ENCODE measurements at places on chromosomes 2 and 18.

- DNase-seq: no peak
Measured at GRCh38 chr18:63374540-63374939, 7.5 kb upstream of the KDSR start.

DNA sequence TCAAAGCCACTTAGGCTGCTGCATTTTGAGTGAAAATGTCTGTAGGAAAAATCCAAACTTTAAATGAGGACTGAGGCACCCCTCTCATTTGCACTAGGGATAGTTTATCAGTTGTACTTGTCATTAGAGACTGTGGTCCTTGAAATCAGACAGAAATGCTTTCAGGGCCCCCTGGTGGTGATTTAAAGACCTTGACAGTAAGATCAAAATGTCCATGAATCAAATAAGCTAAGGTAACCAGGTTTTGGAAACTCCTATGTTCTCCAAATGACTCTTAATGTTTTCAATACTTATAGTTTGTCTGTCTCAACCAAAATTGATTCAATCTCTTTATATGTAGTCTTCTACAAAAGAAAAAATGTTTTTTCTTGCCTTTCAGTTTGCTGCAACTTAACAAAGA, 28.8 kb upstream of the DDX18 start:
- DNase-seq: peak; percentile 55

DNA sequence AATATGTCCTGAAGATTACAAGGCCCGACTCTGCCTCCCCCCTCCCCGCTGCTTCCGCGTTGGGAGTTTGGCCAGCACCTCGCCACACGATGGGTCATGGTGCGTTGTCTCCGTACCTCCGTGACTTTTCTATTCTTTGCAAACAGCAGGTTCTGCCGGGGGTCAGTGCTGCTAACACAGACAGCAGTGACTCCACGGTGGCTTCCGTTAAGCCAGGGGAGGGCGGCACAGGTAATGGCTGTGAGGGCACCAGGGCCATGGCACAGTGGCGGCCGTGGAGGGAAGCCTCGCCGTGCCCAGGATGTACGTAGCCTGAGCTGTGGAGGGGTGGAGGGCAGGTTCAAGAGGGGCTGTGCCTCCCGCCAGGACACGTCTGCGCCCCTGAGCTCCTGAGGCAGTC, 115.5 kb downstream of the NFATC1 start:
- no peak for DNase-seq

DNA sequence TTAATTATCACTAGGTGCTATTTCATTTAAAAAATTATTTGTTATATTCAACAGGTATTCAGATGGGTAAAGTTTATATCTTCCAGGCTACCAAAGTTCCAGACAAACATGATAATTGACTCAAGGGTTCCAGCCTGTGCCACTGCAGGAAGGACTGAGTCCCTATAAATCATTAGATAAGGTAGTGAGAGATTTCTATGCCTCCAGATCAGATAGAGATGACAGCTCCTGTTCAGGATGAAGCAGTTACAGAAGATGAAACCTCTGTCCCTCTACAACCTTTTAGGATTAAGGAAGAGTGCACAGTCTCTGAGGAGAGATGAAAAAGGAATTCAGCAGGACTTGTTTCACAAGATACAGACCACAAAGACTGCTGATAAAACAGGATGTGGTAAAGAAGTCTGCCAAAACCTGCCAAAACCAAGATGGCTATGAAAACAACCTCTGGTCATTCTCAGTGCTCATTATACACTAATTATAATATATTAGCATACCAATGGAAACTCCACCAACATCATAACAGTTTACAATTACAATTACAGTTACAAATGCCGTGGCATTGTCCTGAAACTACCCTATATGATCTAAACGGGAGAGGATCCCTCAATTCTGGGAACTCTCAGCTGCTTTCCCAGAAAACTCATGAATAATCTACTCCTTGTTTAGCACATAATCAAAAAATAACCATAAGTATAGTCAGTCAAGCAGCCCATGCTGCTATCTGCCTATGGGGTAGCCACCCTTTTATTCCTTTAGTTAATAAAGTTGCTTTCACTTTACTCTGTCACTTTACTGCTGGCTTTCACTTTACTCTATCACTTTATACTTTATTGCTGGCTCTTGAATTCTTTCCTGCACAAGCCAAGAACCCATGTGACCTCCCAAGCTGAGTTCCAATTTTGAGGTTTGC, 288.5 kb downstream of the PDE11A start:
- DNase-seq: peak; percentile 11

GRCh38 chr18:69408522-69408921, 7.8 kb downstream of the DOK6 start:
- DNase-seq: no peak

GRCh38 chr2:28564346-28564745, 68.5 kb downstream of the PLB1 start:
- no peak for DNase-seq

GRCh38 chr18:7370802-7371201, 139.9 kb downstream of the LRRC30 start:
- DNase-seq: no peak

DNA sequence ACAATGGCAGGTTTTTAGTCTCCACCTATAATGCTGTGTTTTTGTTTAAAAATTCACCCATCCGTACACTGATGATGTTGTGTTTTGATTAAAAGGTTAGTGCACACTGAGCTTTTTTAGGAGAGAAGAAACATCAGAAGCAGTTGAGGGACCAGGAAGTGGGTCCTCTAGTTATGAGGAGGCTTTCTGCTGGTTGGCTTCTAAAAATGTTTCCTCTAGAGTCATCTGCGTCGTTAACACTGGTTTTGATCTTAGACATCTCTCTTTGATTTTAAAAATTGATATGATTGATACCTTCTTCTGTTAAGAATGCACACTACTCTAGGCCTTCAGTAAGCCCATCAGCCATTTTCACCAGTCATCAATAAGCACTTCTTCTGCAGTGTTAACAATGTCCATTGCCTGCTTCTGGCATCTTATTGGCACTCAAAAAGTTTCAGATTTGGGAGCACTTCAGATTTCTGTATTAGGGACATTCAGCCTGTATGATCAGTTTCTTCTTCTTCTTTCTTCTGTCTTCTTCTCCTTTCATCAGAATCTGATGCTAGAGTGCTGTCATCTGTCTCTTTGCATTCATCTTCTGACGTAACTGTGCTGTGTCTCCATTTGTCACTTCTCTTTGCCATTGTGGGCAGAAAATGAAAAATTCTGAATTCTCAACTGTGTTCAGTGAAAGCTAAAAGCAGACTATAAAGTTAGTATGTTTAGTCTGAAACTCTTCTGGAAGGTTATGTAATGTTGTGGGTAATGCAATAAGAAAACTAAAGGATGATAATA, 56.3 kb downstream of the PHLPP1 start:
- DNase-seq: peak; percentile 81

GRCh38 chr2:100011272-100011731, 131.1 kb downstream of the AFF3 start:
- no peak for DNase-seq

DNA sequence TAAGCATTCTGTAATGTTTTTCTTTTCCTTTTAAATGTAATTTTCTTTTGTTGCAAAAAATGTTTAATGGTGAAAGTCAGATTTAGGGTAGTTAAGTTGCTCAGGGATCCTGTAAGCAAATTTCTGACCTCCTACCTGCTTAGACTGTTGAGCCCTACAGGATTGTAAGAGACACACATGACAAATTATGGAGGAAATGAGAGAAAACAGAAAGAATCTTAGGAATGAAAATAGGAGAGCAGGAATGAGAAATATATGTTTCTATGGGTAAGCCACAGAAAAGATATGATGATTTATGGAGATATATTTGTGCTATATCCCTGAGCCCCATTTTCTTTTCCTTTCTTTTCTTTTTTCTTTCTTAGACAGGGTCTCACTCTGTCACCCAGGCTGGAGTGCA, 28.3 kb downstream of the CYBRD1 start:
- no peak for DNase-seq

GRCh38 chr2:112644155-112644932, 1.4 kb upstream of the SLC20A1 start:
- no peak for DNase-seq

DNA sequence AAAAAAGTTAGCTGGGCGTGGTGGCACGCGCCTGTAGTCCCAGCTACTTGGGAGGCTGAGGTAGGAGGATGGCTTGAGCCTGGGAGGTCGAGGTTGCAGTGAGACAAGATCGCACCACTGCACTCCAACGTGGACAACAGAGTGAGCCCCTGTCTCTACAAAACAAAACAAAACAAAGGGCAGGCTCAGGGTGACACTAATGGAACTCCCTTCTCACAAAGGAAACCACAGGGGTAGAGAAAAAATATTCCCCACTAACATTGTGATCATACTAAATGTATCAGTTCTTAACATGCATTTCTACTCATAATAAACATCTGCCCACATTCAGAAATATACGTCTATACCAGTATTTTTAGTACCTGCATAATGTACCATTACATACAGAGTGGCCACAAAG, 21.1 kb downstream of the STAM2 start:
- no peak for DNase-seq

DNA sequence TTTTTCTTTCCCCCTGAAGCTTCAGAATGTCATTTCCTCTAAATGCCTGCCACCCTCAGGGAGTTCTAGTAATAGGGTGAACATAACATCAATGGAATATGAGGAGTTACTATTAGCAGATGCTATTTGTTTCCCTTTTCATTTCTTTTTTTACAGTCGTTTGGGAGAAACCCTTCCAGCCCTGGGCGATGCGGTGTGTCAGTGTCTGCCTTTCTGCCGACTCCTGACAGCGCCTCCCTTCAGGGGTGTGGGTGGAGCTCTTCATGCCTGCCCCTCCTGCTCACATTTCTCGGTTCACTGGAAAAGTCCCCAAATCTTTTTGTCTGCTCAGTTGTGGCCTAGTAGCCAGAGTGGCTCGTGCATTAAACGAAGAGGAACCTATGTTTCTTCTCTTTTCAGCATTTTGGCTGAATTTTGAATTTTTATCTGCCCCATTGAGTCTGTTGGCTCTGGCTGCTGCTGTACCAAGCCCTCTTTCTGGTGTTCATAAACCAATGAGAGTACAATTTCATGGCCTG, 72.3 kb downstream of the FMNL2 start:
- peak; percentile 39 for DNase-seq

- DNase-seq: no peak
Measured at GRCh38 chr2:154603682-154604081, 94.8 kb upstream of the KCNJ3 start.

- DNase-seq: no peak
Measured at GRCh38 chr2:240575101-240575965, 7.0 kb downstream of the RNPEPL1 start.

GRCh38 chr2:165631089-165631488, 161.6 kb downstream of the CSRNP3 start:
- DNase-seq: no peak

DNA sequence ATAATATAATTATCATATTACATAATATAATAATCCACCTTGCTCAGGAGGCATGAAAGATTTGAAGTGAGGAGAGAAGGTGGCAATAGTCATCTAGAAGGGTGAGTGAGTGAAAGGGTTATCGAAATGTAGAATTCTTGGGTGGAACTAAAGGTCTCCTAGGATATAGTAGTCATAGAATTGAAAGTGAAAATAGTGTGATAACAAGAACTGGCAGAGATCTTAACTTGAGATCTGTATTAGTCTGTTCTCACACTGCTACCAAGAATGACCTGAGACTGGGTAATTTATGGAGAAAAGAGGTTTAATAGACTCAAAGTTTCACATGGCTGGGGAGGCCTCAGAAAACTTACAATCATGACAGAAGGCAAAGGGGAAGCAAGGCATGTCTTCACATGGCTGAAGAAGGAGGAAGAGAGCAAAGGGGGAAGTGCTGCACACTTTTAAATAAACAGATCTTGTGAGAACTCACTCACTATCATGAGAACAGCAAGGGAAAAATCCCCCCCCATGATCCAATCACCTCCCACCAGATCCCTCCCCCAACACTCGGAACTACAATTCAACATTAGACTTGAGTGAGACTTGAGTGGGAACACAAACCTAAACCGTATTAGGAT, 351.5 kb downstream of the NR4A2 start:
- DNase-seq: no peak

DNA sequence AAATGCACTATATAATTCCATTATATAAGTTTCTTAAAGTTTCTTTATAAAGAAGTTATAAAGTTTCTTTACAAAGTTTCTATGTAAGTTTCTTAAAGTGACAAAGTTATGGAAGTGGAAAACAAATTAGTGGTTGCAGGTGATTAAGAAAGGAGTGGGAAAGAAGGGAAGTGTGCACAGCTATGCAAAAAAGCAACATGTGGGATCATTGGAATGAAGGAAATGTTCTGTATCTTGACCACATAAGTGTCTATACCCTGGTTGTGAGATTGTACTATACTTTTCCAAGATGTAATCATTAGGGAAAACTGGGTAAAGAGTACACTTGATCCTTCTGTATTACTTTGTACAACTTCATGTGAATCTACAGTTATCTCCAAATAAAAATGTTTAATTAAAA, 1541.1 kb downstream of the LRP1B start:
- DNase-seq: no peak

- DNase-seq: peak; percentile 72
Measured at GRCh38 chr2:69683170-69683971, 39.8 kb upstream of the AAK1 start.

Data from activated CD4-positive, alpha-beta T cell treated with anti-CD3 and anti-CD28 coated beads, Interleukin-2, Interleukin-4, amounts not matched to agents 100 ng/mL and 50 ng/mL, durations not matched to agents 16 hours and 8 hours (primary cell).